K562 (cell line): ENCODE measurements at places on chromosomes 4 and X. TPM values are rescaled to one million over a fixed set of nuclear protein-coding genes. Genes with fewer than 3 reads are reported as not detected.

- H3K36me3 ChIP-seq = no peaks in the 10 kb centered on the region
- H3K27ac ChIP-seq = no peak overlapping the region
Measured at GRCh38 chrX:155148724-155149537, 67.3 kb upstream of the VBP1 start.

The ADH7 gene
- total RNA-seq = not detected in 2 replicates

DNA sequence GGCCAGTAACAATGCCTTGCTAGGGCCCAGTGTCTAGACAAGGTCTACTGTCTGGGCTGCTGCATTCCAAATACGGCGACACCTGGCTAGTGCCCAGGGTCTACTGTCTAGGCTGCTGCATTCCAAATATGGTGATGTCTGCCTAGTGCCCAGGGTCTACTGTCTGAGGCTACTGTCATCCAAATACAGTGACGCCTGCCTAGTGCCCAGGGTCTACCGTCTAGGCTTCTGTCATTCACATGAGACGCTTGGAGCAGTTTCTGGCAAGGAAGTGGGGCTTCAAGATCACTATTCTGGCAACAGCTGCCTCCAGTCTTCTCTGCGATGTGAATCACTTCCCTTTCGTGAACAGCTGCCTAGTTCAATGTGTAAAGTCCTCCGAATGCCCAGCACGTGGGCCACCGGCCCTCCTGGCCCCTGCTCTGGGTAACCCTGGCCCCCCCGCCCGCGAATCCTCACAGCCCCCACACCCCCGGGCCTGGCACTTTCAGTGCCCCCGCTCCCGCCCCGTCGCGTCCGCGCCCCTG lies 12.7 kb downstream of the ACOX3 start:
- H3K27me3 ChIP-seq = no peaks in the 10 kb centered on the region
- DNase-seq = no peak
- peaks cover 2% of the 10 kb centered on the region; the same call in 1 of the 3 replicates for H3K4me1 ChIP-seq
- H3K27ac ChIP-seq = no peak overlapping the region

GRCh38 chr4:38489011-38489861 lies 174.8 kb upstream of the KLF3 start:
- no peak overlapping the region for H3K4me3 ChIP-seq
- H3K36me3 ChIP-seq = no peaks in the 10 kb centered on the region
- H3K27ac ChIP-seq = no peak overlapping the region; the same call in 2 of the 3 replicates
- H3K4me1 ChIP-seq = peaks cover 5% of the 10 kb centered on the region; the same call in 1 of the 2 replicates
- DNase-seq = no peak

GRCh38 chr4:2412885-2413716 lies 5.3 kb downstream of the ZFYVE28 start:
- no peaks in the 10 kb centered on the region for H3K36me3 ChIP-seq
- H3K4me1 ChIP-seq = peaks cover 59% of the 10 kb centered on the region
- peak overlapping the region; percentile 37 for H3K4me3 ChIP-seq
- H3K27ac ChIP-seq = peak overlapping the region; percentile 84
- peak; percentile 78 for DNase-seq

- no peak for DNase-seq
- no peaks in the 10 kb centered on the region for H3K27me3 ChIP-seq
- no peak overlapping the region for H3K4me3 ChIP-seq
- no peaks in the 10 kb centered on the region for H3K4me1 ChIP-seq
- no peaks in the 10 kb centered on the region for H3K36me3 ChIP-seq
Measured at GRCh38 chr4:128782076-128782715, 27.3 kb upstream of the JADE1 start.

DNA sequence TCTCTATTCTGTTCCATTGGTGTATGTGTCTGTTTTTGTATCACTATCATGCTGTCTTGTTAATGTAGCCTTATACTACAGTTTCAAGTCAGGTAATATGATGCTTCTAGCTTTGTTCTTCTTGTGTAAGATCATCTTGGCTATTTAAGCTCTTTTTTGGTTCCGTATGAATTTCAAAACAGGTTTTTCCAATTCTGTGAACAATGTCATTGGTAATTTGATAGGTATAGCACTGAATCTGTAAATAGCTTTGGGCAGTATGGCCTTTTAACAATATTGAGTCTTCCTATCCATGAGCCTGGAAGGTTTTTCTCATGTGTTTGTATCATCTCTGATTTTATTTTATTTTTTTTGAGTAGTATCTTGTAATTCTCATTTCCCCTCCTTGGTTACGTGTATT lies 94.3 kb downstream of the ANAPC10 start:
- no peaks in the 10 kb centered on the region for H3K27me3 ChIP-seq
- no peak for DNase-seq
- no peaks in the 10 kb centered on the region for H3K4me1 ChIP-seq
- no peak overlapping the region for H3K27ac ChIP-seq
- H3K36me3 ChIP-seq = no peaks in the 10 kb centered on the region

GRCh38 chr4:118865091-118865708 lies 23.5 kb upstream of the SYNPO2 start:
- H3K27ac ChIP-seq = no peak overlapping the region
- no peaks in the 10 kb centered on the region for H3K36me3 ChIP-seq
- no peaks in the 10 kb centered on the region; the same call in 1 of the 2 replicates for H3K4me1 ChIP-seq
- DNase-seq = peak; percentile 31
- H3K27me3 ChIP-seq = no peaks in the 10 kb centered on the region; the same call in 1 of the 2 replicates

The CXCL3 gene
- total RNA-seq = 8.6 and 9.1 TPM in 2 replicates

The SSX2B gene
- 3.3 TPM in 1 of 2 replicates, not detected in the other for total RNA-seq

The PRDM5 gene
- not detected in 2 replicates for total RNA-seq

GRCh38 chr4:109719604-109720003 lies 10.3 kb downstream of the PLA2G12A start:
- H3K27ac ChIP-seq = no peak overlapping the region
- no peak for DNase-seq
- no peaks in the 10 kb centered on the region for H3K4me1 ChIP-seq
- H3K27me3 ChIP-seq = no peaks in the 10 kb centered on the region
- H3K4me3 ChIP-seq = no peak overlapping the region

- no peaks in the 10 kb centered on the region for H3K36me3 ChIP-seq
- no peak overlapping the region for H3K4me3 ChIP-seq
- no peak for DNase-seq
- no peaks in the 10 kb centered on the region for H3K4me1 ChIP-seq
Measured at GRCh38 chr4:138542191-138542776, 300.1 kb upstream of the SLC7A11 start.

DNA sequence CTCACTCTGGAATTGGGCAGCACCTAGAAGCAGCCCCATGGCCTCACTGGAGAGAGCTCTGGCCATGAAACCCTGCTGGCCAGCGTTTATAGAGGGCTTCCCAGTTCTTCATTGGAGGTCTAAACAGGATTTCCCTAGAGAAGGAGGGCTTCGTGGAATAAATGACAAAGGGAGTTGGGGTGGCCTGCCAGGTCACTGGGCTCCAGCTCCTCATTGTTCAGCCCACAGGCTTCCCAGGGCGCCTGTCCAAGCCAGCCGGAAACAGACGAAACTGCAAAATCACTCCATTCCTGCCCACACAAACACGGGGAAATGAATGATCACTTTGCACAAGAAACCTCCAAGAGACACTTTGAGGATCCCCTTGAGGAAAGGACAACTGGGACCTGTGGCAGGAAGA lies 189.7 kb downstream of the TSPAN5 start:
- DNase-seq = no peak
- H3K36me3 ChIP-seq = no peaks in the 10 kb centered on the region
- H3K27me3 ChIP-seq = no peaks in the 10 kb centered on the region
- H3K4me3 ChIP-seq = no peak overlapping the region
- H3K4me1 ChIP-seq = no peaks in the 10 kb centered on the region; the same call in 1 of the 2 replicates

GRCh38 chr4:118338981-118339765 lies 13.6 kb downstream of the PRSS12 start:
- DNase-seq = no peak
- no peak overlapping the region for H3K27ac ChIP-seq
- no peak overlapping the region for H3K4me3 ChIP-seq
- H3K36me3 ChIP-seq = no peaks in the 10 kb centered on the region

DNA sequence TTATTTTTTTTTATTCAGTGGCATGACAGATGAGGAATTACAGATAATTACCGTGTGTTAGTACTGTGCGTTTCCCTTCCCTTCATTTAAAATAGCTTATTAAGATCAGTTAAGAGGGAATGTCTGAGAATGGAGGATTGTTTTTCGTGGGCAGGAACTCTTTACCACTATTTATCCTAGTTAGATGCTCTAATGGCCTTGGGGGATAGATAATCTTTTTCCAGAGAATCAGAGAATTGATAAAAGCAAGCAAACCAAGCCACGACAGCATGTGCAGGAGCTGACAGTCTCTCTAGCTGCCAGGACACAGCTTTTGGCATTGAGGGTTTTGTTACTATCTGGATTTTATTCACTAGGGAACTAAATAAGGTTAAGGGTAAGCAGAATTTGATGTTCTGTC lies 128.7 kb downstream of the DCLK2 start:
- H3K27ac ChIP-seq = no peak overlapping the region
- DNase-seq = no peak
- no peaks in the 10 kb centered on the region for H3K36me3 ChIP-seq
- H3K4me3 ChIP-seq = no peak overlapping the region

- H3K4me1 ChIP-seq = no peaks in the 10 kb centered on the region
- H3K4me3 ChIP-seq = no peak overlapping the region
- H3K27ac ChIP-seq = no peak overlapping the region
- DNase-seq = no peak
Measured at GRCh38 chr4:10296730-10297129, 160.5 kb downstream of the ZNF518B start.

The DUSP9 gene
- 13.0 and 14.1 TPM in 2 replicates for total RNA-seq

- no peak for DNase-seq
- H3K27me3 ChIP-seq = peaks cover 12% of the 10 kb centered on the region
- no peak overlapping the region for H3K4me3 ChIP-seq
- H3K36me3 ChIP-seq = no peaks in the 10 kb centered on the region
- no peaks in the 10 kb centered on the region for H3K4me1 ChIP-seq
- H3K27ac ChIP-seq = no peak overlapping the region
Measured at GRCh38 chr4:98568941-98569663, 89.3 kb downstream of the TSPAN5 start.

The TLR3 gene
- total RNA-seq = not detected in 2 replicates

DNA sequence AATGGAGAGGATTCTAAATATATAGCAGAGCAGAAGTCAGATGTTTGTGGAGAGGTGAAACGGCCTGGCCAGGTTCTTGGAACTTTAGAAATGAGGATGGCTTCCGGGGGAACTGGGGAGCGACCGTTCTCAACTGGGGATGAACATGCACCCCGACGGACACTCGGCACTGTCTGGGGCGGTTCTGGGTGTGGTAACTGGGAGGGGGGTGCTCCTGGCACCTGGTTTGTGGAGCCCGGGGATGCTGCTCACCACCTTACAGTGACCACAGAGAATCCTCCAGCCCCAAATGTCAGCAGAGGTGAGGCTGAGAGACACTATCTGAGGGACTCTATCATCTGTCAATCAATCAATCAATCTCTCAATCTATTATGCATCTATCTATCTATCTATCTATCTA lies 69.0 kb upstream of the PPP2R3B start:
- H3K27me3 ChIP-seq = peaks cover 2% of the 10 kb centered on the region; the same call in 1 of the 3 replicates
- no peak for DNase-seq
- no peak overlapping the region for H3K27ac ChIP-seq
- no peak overlapping the region for H3K4me3 ChIP-seq
- H3K36me3 ChIP-seq = no peaks in the 10 kb centered on the region
- H3K4me1 ChIP-seq = no peaks in the 10 kb centered on the region

The TRIM75 gene
- total RNA-seq = not detected in 2 replicates

GRCh38 chr4:81061344-81061730 lies 30.8 kb downstream of the BMP3 start:
- no peaks in the 10 kb centered on the region for H3K36me3 ChIP-seq
- no peak overlapping the region for H3K27ac ChIP-seq
- H3K27me3 ChIP-seq = no peaks in the 10 kb centered on the region
- H3K4me1 ChIP-seq = no peaks in the 10 kb centered on the region

The CLTRN gene
- 0.18 and 0.25 TPM in 2 replicates for total RNA-seq

The CLNK gene
- not detected in 2 replicates for total RNA-seq

The GPR82 gene
- total RNA-seq = not detected in 2 replicates

DNA sequence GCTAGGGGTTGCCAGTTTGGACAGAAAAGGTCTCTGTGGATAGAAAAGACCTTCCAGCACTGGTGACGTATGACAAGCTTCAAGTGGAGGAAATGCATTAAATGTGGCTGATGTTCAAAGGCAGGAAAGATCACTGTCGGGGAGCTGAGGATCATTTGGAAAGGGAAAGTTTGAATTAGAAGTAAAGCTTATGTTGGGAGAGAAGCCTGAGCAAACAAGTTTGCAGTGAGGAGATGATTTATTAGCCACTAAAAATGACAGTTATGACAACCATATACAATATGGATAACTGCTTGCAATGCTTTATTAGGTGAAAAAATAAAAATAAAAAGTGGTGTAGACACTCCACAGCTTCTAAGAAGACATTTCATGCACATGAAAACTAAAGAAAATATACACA lies 135.3 kb upstream of the HS3ST1 start:
- no peak overlapping the region for H3K27ac ChIP-seq
- H3K36me3 ChIP-seq = no peaks in the 10 kb centered on the region
- H3K4me1 ChIP-seq = no peaks in the 10 kb centered on the region
- H3K4me3 ChIP-seq = no peak overlapping the region

- DNase-seq = no peak
- H3K36me3 ChIP-seq = no peaks in the 10 kb centered on the region
- H3K27ac ChIP-seq = no peak overlapping the region
- H3K27me3 ChIP-seq = no peaks in the 10 kb centered on the region
Measured at GRCh38 chrX:104742355-104742754, 176.4 kb downstream of the IL1RAPL2 start.

The RAB33A gene
- total RNA-seq = 0.20 TPM in 1 of 2 replicates, not detected in the other

DNA sequence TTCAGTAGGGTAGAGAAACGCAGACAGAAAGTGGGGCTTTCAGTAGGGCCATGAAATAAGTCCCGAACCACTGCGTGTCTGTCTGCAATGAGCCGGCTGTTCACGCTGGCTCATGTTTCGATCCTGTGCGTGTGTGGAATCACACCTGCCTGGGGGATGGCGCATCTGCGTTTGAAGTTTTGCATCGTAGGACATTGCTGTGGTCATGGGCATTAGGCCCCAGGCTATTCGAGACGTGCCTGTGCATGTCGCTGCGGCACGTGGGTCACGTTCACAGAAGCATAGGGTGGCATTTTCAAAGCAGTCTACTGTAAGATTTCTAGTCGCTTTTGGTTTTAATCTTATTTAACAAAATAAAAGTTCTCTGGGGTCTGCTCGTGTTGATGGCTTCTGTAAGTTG lies 25.5 kb upstream of the HGFAC start:
- H3K4me3 ChIP-seq = no peak overlapping the region
- H3K27ac ChIP-seq = no peak overlapping the region
- no peaks in the 10 kb centered on the region for H3K4me1 ChIP-seq
- H3K27me3 ChIP-seq = peaks cover 20% of the 10 kb centered on the region

- no peak for DNase-seq
- H3K4me3 ChIP-seq = no peak overlapping the region
- H3K27ac ChIP-seq = no peak overlapping the region
Measured at GRCh38 chr4:63049726-63050125, 1359.5 kb downstream of the TECRL start.

DNA sequence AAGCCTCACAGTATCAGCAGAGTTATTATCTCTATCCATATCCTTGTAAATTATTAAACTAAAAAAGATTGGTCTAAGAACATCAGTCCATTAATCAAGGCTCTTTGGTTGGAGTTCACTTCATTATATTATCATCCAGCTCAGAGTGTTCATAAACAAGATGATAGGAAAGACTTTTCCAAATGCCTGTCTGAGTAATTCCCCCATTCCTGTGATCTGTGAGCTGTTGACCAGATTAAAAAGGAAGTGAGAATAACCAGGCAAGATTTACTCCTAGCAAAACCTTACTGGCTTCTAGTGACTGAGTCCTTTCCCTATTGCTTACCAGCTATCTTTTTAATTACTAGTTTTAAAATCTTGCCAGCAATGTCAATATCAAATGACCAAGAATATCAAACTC lies 14.9 kb downstream of the PKD2 start:
- no peaks in the 10 kb centered on the region for H3K4me1 ChIP-seq
- no peaks in the 10 kb centered on the region for H3K36me3 ChIP-seq
- no peak overlapping the region for H3K27ac ChIP-seq
- no peak for DNase-seq
- no peaks in the 10 kb centered on the region for H3K27me3 ChIP-seq

- H3K27ac ChIP-seq = no peak overlapping the region
- no peaks in the 10 kb centered on the region for H3K36me3 ChIP-seq
- DNase-seq = no peak
- no peaks in the 10 kb centered on the region for H3K27me3 ChIP-seq
- H3K4me1 ChIP-seq = no peaks in the 10 kb centered on the region
Measured at GRCh38 chrX:48720577-48721250, 24.2 kb downstream of the SUV39H1 start.
